Stimulated activated CD4-positive, alpha-beta T cell treated with anti-CD3 and anti-CD28 coated beads, Interleukin-15, amount 100 ng/mL, for 48 hours (primary cell): ENCODE measurements at places on chromosomes 12 and 14.

DNA sequence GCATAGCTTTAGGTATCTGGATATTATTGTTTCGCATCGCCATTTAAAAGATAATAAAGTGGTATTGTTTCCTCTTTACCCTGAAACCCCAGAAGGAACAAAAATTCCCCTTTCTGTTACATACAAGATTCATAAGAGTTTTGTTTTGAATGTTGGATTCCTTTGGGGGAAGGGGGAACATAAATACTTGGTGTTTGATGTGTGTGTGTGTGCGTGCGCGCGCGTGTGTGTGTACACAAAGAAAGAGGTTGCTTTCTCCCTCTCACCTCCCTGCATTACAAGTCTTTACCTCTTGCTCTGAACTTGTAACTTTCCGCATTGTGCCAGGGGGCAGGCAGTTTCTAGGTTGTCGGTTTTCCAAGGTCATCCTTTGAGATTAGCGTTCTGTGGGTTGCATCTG lies 76.4 kb downstream of the GPATCH2L start:
- no peak for DNase-seq

DNA sequence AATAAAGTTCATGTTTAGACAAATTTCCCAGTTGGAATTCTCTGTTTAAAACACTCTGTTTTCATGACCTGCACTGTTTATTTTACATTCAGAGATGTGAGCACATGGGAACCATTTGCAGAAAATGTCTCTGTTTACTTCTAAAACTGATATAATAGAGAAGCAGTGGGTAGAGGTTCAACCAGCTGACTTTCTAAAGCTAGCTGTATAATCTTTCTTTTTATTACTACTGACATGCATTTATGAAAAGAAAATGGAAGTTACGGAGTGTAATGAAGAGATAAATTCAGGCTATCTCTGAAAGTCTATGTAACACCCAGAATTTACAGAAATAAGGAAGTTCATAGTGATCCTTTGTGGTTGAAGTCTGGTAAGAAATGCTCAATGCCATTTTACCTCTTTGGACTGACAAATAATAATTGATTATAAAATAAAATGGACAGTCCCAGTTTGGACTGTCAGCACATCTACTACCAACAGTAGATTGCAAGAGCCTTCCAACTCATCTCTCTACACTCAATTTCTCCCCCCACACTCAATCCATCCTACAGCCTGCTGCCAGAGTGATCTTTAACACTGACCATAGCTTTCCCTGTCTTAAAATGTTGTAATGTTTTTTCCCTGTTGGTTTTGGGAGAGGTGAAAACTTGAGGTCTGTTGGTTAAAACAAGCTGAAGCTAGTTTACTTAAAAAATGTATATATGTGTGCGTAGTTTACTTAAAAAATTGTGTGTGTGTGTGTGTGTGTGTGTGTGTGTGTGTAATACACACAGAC lies 137.4 kb downstream of the AEBP2 start:
- DNase-seq: no peak

DNA sequence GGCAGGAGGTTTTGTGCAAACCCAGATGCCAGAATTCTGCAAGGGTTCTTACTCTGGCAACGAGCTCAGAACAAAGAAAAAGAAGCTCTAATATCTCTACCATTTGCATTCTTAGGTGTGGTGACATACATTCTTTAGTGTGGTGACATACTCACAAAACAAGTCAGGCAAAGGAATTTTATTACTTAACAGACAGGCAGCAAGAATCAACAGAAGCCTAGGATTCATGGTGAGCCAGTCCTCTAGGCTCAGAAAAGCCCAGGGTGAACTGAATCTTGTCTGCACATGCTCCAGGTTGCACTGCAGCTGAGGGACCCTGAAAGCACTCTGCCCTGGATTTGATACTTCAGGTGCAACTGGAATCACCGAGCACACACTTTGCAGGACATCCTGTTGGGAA lies 122.4 kb upstream of the PTPRQ start:
- DNase-seq: no peak

DNA sequence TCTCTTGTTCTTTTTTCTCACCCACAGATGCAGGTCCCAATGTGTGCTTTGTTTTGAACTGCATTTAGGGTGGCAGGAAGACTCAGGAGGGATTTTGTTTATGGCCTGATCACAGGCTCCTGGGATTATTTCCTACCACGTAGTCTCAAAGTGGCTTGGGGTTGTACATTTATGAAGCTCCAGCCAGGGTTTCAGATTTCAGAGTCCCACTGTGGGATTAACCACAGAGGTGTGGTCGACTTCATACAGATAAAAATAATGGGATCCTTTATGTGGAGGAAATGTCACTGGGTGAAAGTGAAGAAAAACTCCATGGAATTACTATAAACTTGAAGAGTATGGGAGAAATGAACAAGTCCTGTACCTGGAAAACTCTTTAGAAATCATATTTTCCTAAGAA lies 14.2 kb upstream of the PPP1R1A start:
- DNase-seq: no peak

DNA sequence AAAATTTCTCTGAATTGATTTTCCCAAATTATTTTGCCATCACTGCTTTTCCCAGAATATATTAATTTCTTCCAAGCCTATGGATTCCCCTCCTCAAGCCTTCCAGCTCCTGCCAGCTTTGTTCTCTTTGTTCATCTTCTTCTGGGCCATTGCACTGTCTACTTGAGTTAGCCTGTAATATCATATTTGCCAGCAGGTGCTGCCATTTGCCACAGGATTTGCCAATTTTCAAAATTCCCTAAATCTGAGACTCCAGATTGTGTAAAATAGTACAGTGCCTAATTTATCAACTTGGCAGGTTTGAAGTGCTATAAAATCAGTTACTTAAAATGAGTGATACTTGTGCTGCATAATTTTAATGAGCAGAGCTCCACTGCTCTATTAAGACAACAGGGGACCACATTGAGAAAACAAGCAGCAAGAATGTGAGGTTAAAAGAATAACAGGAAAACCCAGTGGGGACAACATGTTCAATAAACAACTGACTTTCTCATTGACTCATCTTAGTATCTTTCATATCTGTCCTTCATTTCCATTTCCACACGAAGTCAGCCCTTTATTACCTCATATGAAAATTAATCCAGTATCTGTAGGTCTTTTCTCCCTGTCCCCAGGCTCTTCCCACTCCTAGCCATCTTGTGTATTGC lies 84.6 kb upstream of the CCDC196 start:
- DNase-seq: no peak

DNA sequence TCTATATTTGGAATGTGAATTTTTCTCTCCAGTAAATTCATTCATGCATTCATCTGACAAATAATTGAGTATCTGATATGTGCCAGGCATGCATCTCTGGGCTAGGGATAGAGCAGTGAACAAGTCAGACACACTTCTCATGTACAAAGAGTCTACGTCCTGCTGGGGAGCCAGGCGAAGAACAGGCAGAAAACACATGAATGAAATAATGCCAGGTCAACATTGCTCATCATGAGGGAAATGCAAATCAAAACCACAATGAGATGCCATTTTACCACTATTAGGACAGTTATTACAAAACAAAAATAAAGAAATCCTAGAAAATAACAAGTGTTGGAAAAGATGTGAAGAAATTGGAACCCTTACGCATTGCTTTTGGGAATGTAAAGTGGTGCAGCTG lies 90.3 kb downstream of the PAX9 start:
- no peak for DNase-seq

DNA sequence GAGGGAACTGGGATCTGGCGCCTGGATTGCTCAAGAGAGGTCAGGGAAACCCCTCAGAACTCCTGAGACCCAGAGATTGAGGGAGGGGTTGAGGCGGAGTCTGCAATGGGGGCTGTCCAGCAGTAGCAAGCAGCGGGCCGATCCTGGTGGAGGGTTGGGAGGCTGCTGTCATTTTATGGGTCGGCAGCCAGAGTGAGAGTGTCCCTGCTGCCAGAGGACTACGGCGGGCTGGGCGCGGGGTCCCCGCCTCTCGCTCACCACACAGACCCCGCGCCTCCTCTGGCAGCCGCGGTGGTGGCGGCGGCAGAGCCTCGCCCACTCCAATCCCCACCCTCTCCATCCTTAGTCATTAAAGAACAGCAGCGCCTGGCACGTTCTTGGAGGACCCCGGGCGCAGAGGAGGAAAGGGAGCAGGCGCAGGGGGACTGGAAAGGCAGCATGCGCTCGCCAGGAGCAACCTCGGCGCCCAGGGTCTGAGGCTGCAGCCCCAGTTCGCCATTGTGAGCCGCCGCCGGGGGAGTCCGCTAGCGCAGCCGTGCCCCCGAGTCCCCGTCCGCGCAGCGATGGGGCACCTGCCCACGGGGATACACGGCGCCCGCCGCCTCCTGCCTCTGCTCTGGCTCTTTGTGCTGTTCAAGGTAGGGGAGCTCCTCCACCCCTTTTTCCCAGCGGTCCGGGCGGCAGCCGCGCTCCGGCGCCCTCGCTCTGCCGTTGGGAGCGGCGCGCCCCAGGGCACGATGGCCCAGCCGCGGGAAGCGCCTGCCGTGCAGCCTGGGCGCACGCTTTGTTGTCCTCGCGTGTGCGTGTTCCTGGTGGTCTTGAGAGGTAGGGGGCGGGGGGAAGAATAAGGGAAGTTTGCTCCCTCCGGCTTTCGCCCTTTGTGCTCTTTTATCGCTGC lies at the start of gene PTPRO:
Gene PTPRO (plus strand): TSS at position 345 of the 898 bp plus-strand sequence.
- no peak for DNase-seq

DNA sequence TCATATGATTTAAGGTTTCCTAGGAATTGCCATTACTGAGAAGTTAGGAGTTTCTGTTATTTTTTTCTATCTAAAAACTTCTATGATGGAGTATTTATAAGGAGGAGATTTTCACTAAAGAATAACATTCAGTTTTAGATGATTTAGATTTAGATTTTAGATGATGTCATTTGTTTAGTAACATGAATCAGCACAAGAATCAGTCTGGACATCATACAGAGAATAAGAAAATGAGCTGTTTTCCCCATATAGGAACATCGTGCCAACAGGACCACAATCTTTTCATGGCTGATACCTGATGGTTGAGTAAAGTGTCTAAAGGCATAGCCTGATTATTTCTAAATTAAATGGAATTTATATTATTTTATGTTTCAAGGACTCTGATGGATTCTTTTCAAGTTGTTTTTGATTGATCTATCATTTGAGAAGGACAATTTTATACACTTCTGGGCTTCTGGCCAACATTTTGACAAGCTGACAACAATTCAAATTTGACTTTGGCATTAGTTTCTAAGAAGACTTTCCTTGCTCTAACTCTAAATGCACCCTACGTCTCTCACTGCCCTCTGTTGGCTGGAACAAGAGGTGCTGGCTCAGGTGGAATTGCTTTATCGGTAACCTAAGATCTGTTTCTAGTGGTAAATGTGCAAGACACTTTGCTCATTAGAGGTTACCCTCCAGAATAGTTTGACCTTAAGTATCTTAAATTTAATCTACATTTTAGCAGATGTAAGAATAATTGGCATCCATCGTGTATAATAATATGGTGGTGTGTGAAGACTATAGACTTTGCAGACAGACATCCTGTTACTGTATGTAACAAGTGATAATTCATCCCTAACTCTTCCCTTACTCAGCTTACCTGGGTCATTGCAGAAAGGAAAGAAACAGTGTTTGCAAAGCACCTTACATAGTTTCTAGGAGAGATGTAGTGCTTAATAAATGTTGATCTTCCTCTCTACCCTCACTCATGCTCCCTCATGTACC lies 42.8 kb upstream of the CPSF6 start:
- DNase-seq: no peak

DNA sequence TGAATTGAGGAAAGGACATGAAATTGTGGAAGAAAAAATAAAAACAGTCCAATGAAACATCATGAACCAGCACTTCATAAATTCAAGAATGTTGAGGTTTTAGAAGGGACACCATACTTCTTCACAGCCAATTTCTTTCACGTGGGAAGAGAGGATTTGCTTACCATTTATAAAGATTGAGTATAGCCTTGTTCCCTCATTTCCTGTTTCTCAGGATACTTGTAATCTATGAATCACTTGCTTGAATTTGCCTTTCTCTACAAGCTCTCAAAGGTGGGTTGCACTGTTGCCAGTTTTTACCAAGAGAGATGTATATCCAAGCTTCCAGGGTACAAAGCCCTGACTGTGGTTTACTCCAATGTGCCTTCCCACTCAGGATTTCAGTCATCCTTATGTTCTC lies 116.1 kb downstream of the DUSP6 start:
- DNase-seq: no peak

DNA sequence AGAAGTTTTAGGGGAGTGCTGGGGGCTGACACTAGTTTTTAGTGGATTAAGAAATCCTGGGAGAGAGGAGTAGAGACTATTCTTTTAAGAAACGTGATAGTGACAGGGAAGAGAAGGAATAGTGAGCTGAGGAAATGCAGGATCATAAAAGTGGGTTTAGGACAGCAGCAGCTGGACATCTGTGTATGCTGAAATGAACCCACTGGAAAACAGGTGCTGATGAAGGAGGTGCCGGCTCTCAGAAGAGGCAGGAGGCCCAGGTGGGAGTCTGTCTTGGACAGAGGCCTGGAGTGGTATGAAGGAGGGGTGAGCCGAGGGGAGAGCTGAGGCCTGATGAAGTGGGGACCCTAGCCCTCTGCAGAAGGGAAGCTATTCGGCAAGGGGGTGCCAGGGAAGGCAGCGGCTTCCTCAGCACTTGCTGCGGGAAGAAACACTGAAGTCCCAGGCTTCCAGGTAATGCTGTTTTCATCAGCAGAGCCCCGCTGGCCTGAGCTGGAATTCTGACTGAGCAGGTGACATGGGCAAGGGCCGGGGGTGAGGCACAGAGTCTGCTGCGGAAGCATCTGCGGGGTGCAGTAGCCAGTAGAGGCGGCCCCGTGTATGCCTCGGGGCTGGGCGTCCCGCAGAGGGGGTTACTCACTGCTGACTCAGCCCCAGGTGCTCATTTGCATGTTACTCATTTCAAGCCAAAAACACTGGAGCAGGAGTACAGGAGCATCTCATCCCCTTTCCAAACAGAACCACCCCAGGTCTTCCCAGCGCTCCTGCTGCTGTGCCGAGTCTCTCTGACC lies 89.7 kb downstream of the TMCC3 start:
- peak; percentile 3 for DNase-seq

DNA sequence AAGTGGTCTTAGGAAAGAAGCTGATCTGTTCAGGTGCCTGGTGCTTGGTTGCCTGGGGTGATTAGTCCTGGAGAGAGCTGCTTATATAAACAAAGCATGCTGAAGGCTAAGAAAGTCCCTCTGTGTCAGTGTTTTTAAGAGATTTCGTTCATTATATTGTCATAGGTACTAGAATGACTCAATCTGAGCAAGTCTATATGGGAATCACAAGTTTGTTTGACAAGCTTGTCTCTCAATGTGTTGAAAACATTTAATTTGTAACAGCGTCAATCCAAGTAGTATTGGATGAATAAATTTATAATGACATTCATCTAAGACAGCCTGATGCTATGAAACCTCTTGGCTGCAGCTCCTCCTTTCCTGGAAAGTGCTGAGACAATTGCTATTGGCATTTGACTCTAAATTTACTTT lies 256.3 kb downstream of the TMTC2 start:
- no peak for DNase-seq
